ENCODE measurements at places on chromosomes 2 and 18.

- no peak for DNase-seq
Measured at GRCh38 chr2:215664847-215665525, 229.1 kb upstream of the FN1 start.

GRCh38 chr18:50695431-50696176 is 124.2 kb downstream of the MRO start:
- no peak for DNase-seq

- DNase-seq: no peak
Measured at GRCh38 chr18:75869162-75869561, 441.7 kb upstream of the SMIM21 start.

- DNase-seq: peak; percentile 79
Measured at GRCh38 chr2:111120253-111121027, at the start of gene BCL2L11. Gene BCL2L11, plus strand, starts transcription at chr2:111120914. Its CDS starts 2,832 bp downstream, at chr2:111123746.

DNA sequence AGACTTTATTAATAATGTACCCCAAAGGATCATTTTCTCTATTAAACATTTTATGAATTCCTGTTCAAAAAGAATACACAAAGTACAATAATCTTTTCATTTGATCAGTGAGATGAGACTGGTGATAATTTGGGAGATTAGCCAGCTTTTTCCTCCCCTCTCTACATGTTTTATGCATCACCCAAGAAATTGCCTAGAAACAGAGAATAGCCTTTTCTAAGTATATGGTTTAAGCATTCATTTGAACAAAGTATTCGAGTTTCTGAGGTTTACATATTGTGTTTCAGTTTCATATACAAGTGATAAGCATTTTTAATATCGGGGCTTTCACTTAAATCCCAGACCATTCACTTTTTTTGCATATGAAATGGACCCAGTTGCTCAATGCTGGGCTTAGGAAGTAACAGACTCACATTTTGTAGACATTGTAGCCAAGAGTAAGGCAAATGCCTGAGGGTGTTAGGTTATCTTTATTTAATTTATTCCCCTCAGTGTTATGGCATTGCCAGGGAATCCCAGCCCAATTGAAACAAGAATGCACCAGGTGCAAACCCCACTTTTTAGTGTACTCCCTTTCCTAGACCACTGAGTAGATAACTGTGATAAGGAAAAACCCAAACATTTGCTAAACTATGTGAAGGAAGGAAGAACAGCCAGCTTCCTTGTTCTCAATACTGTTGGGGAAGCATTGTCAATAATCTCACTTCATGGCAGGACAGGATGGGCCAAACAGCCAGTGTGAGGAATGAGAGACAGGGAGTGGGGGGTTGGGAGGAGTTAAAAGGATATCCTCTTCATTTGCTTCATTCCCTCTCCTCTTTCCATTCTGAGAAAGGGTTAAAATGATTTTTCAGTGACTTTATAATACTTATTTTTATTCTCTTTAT is 3.5 kb downstream of the CPO start:
- no peak for DNase-seq

GRCh38 chr2:11018651-11019185 is 107.0 kb downstream of the KCNF1 start:
- DNase-seq: no peak

DNA sequence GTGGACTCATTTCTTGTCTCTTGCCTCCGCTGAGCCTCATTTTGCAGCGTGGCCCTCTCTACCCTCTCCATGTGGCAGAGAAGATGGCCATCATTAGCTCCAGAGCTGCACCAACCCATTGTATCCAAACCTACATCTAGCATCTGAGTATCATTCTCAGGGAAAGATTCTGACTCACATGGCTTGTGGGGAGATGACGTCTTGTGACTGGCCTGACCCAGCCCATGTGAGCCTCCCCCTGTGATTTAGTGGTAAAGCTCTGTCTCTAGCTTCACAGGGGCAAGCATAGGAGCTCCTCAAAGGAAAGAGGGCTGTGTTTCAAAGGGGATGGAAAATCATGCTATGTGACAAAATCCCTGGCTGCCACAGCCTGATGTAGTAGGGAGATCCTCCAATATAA is 87.4 kb upstream of the RBMS1 start:
- DNase-seq: no peak

GRCh38 chr2:28052691-28053090 is 162.2 kb downstream of the BABAM2 start:
- no peak for DNase-seq

GRCh38 chr18:21364471-21364870 is 122.4 kb downstream of the GREB1L start:
- DNase-seq: no peak

DNA sequence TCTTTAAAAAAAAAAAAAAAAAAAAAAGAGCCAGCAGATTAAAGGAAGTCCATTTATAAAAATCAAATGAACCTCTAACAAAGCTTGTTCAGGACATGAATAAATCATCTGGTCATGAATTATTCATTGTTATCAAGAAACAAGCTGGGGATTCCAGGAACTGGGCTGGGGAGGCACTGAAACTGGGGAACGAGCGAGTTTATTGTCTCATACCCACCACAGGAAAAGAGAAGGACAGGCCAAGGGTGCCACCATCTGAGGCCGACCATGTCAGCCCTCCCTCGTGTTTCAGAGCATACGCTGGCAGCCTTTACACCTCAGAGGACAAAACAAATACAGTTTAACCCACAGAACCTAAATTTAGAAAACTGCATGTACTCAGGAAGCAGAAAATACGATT is 164.2 kb downstream of the VWC2L start:
- DNase-seq: no peak

- DNase-seq: no peak
Measured at GRCh38 chr2:95113464-95113863, 8.1 kb downstream of the MRPS5 start.

DNA sequence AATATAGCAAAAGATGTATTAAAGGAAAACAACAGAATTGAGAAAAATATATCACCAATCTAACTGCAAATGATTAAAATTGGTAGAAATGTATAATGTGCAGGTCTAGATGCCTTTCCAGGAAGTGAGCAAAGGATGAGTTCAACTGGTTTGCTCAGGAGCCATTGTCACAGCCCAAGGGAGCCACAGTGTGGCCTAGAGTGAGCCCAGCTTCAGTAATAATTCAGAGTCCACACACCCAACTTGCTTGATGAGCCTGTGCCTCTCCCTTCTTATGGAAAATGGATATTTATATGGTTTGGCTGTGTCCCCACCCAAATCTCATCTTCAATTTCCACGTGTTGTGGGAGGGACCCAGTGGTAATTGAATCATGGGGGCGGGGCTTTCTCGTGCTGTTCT is 92.2 kb upstream of the ASAP2 start:
- no peak for DNase-seq

- DNase-seq: peak; percentile 67
Measured at GRCh38 chr2:172103471-172104272, 972 bp upstream of the DLX2 start.

- DNase-seq: no peak
Measured at GRCh38 chr2:178188466-178188865, 5.8 kb upstream of the OSBPL6 start.

DNA sequence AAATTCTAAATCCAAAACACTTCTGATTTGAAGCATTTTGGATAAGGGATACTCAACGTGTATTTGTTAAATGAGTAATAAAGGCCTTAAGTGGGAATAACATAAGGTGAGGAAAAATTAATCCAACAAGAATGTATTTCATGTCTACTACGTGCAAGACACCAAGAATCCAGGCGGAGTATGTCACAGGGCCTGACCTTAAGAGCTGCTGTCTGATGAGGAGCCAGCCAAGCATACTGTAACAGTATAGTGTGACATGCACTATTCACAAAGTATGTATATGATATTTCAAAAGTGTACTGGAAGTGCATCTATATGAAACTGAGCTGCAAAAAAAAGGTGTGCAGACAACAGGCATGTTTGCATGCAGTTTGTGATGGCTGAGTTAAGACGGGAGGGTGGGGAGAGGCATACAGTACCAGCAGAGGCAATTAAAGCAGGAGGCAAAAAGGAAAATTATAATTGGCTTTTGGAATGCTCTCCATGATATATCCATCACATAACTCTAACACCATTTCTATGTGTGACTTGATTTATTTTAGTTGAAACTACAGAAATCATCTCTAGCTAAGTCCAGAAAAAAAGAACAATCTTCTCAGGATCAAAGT is 18.2 kb downstream of the IWS1 start:
- DNase-seq: no peak

- no peak for DNase-seq
Measured at GRCh38 chr18:63258749-63259566, 60.6 kb downstream of the BCL2 start.

DNA sequence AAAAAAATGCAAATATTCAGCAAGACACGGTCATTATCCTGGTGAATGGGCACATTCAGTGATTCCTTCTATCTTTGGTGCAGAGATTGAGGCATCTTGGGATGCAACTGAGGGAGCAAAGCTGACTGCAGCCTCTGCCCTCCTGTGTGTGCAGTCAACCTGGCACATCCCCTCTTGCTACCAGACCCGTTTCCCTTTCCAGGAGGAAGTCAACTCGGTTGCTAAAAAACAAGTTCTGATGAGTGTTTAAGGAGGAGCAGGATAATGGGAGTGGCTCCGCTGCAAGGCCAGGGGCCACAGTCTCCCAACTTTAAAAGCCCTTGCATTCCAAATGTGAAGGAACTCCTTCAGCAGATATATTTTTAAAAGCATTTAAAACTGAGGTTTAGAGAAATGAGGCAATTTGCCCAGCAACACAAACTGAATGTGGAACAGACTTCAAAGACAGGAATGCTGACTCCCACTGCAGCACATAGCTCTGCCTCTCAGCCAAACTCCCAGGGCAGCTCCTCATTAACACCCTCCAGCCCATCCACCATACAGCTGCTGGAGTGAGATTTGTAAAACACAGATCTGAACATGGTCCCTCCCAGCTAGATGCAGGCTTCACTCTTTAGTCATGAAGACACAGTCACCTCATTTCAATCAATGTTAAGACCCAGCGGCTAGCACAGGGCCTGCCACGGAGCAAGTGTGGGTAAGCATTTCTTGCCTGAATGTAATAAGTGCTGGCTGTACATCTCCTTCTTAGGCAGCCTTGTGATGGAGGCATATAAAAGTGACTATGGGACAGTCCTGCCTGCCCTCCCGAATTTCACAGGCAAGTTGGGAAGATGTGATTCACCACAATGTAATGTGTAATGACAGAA is 54.3 kb downstream of the VSNL1 start:
- DNase-seq: no peak

- no peak for DNase-seq
Measured at GRCh38 chr18:62357079-62357719, 32.1 kb downstream of the TNFRSF11A start.

DNA sequence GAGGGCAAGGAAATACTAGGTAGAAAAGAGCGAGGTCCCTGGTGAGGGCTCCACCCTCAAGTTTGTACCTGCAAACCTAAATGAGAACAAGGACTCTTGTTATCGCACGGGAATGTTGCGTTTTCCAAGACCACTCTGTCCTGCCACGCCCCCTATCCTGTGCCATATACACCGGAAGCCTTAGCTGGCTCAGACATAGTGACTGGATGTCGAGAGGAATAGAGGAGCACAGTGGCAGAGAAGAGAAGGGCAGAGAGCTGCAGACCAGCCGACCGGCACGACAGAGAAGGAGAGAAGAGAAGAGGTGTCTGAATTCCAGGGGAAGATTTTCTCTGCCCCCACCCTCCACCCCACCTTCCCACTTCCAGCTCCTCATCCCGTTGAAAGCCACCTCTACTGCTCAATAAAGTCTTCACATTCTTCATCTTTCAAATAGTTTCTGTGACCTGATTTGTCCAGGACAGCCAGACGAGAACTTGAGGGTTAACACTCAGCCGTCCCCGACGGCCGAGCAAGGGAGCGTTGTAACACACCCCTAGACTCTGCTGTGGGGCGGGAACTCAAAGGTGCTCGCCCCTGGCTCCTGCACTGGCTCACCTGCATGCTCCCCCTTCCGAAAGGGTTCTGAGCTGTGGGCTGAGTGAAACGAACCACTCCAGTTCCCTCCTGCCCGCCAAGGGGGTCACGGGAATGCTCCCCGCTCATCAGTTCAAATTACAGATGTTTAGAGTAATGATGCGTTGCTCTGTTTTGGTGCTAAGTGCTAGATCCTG is 24.9 kb upstream of the COL3A1 start:
- DNase-seq: no peak

DNA sequence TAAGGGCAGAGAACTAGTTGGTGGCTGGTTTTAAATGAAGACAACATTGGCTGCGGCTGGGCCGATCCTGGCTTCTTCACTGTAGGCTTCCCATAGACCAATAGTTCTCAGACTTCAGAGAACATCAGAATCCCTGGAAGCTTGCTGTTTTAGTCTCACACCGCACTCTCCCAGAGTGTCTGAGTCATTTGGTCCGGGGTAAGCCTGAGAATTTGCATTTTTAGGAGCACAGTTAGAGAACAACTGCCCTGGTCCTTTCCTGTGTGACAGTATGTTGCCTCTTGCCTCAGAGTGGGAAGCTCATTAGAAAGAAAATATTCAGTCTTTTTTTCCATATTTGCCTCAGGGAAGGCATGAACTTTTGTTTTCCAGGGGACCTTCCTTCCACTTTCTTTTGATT is 137.1 kb upstream of the GAREM1 start:
- DNase-seq: no peak

DNA sequence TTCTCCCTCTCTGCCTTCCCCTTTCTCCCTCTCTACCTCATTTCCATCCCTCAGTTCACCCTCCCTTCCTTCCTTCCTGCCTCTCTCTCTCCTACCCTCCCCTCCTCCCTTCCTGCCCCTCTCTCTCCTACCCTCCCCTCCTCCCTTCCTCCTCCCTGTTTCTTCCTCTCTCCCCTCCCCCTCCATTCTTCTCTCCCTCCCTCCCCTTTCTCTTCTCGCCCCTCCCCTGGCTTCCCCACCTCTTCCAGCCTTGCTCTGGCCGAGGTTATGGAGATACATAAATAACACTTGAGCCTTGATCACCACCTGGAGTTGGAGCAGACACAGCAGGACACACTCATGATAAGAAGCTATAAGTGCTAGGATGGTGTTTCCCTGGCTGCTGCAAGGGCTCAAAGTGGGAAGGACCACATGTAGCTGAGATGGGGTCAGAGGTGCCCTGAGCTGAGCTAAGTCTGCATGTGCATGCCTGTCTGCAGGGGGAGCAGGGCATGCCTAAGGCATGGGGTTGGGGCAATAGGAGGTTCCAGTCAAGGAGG is 326.1 kb upstream of the HS6ST1 start:
- no peak for DNase-seq

DNA sequence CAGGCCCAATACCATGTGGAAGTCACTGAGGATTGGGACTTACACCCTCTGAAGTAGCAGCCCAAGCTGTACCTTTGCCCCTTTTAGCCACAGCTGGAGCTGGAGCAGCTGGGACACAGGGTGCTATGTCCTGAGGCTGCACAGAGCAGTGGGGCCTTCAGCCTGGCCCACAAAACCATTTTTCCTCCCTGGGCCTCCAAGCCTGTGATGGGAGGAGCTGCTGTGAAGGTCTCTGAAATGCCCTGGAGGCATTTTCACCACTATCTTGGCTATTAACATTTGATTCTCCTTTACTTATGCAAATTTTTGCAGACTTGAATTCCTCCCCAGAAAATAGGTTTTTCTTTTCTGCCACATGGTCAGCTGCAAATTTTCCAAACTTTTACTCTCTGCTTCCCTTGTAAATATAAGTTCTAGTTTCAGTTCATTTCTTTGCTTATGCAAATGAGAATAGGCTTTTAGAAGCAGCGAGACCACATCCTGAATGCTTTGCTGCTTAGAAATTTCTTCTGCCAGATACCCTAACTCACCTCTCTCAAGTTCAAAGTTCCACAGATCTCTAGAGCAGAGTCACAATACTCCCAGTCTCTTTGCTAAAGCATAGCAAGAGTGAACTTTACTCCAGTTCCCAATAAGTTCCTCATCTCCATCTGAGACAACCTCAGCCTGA is 213.8 kb upstream of the MGAT5 start:
- DNase-seq: no peak
